ENCODE measurements at places on chromosomes 12 and 14.

- no peak for DNase-seq
Measured at GRCh38 chr12:89947437-89948270, 239.0 kb upstream of the ATP2B1 start.

DNA sequence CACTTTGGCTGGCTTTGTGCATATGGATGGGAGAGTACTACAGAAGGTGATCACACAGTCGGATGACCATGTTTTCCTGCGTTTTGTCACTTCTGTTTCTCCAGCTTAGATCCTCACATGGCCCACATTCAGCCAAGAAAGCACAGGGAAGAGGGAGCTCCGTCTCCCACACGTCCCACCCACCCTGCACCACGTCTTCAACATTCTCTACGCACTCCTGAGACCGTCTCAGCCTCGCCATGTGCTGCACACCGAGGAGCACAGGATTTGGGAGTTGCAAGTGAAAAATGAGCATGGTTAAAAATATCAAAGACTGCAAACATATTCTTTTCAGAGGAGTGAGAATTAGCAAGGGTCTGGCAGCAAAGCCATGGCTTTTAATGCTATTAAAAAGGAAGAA, 122.2 kb downstream of the APAF1 start:
- no peak for DNase-seq

- DNase-seq, result no peak
Measured at GRCh38 chr12:117111386-117111785, 12.2 kb upstream of the TESC start.

- no peak for DNase-seq
Measured at GRCh38 chr12:113880988-113881962, 84.8 kb downstream of the RBM19 start.

DNA sequence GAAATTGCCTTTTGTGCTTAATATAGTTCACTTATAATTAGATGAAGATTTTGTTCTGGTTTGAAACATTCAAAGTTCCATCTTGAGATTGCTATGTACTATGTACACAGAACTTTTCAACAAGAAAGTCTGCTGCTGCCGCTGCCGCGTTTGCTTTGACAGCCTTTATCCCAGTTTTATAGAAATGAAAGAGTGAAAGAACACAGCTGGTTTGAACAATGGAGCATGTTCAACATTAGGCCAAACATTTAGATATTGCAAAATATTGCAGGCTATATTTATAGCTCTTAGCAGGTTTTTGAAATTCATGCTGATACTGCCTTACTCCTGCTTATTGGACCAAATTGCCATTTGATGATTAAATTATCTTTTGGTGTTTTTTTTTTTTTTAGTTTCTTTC, 299.8 kb upstream of the PRKD1 start:
- DNase-seq, result no peak

GRCh38 chr12:41552588-41552987, 364.5 kb downstream of the PDZRN4 start:
- no peak for DNase-seq

GRCh38 chr12:69935651-69936100, 110.6 kb downstream of the MYRFL start:
- no peak for DNase-seq

GRCh38 chr12:5203274-5203673, 159.6 kb downstream of the KCNA5 start:
- no peak for DNase-seq

- no peak for DNase-seq
Measured at GRCh38 chr12:25811656-25812126, 146.8 kb upstream of the RASSF8 start.

DNA sequence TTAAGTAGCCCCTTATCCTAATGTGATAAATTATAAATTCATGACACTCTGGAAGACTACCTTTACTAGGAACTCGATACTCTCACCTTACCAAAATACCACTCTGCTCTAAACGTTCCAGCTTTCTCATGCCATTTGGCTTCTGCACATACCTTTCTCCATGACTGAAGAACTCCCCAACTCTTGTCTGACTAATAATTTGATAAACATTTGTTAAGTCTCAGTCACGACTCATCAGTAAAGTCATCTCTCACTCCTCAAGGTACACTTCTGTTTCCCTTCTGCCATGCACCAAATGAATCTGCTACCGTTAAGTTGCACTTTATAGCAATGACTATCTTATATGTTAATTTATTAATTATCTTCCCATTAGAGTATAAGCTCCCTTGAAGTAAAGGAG, 498.3 kb upstream of the NOVA1 start:
- DNase-seq, result no peak

GRCh38 chr12:22808860-22809259, 183.9 kb downstream of the ETNK1 start:
- DNase-seq, result no peak

DNA sequence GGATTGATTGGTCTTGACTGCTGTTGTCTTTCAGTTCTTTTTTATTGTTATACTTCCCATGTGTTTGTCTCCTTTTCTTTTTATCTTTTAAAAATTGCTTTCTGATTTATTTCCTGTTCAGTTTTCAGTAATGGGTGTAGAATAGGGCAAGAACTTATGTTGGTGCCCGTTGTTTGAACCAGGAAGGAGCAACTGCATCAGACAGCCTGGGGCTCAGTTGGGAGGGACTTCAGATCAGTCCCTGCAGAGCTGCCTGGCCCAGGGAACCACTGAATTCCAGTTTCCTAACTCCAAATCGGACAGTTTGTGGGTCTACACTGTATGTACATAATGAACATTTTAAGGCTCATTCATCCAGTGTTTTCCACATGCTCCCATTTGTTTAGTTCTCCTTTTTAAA, 64.9 kb downstream of the FBXO34 start:
- DNase-seq, result no peak

DNA sequence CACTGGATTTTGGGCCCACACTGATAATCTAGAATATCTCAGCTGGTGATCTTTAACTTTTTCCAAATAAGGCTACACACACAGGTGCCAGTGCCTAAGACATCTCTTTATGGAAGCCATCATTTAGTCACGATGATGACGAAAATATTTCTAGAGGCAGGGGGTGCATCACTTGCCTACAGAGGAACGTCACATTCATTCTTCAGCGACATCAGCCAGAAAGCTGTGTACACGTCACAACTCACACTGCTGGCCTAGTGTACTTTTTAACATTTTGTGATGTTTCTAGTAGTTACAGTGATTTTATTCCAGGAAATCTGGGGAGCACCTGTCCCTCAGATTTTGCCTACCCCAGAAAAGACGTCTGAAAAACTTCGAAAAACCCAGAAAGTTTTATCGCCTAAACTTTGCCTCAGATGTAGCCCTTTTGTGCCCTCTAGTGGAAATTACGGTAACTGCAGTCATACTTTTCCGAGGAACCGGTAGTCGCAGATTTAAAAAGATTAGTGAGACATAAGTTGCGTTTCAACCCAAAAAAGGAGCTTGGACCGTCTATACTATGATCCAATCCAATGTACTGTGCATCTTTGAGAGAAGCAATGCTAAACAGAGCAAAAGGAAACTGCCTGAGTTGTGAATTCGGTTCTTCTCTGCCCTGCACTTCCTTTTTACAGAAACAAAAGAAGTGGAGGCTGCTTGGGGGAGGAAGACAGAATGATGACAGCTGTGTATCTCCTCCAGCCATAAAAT, 64.3 kb upstream of the STON2 start:
- DNase-seq, result peak; percentile 18

DNA sequence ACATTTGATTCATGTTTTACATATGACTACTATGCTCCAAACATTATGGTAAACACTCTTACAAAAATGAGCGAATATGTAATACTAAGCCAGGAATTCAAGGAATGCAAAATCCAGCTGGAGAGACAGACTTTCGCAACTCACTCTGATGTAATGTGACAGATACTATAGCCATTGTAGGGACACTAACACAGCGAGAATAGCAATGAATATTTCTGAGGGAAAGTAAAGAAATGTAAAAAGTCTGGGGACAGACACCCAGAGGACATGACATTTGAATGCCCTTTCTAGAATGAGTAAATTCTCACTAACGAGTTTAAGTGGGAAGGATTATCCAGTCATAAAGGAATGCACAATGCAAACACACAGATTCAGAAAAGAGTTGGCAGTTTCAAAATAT, 121.9 kb downstream of the PIK3C2G start:
- DNase-seq, result no peak

DNA sequence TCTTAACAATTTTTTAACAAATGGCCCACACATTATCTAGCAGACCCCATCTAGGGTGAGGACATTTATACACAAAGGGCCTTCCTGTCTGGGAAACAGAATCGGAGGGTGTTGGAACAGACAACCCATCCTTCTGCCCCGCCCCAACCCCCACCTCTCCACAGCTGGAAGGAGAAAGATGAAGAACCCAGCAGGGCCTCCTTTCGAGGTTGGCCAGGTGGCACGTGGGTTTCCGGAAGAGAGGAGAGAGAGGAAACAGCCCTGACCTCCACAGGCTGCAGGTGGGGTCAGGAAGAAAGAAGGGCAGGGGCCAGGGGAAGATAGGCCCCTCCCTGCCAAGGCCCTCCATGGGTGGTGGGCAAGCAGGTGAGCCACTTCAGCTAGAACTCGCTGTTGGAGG, 57.2 kb downstream of the LRRC74A start:
- DNase-seq, result no peak

DNA sequence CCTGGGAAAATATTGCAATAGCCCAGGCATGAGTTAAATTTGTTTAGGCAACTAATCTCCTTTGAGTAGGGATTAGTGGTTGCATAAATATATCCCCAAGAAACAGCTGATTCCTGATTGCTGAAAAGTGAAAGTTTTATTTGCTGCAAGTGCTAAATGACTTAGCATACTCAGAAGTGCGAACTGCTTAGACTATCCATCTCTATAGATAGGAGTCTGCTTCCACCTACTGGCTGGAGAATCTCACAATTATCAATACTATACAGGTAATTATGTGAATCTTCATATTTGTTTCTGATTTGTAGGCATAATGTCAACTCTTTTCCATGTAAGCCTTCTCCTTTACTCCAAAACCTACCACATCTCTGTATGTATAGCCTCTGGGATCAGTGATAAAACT, 12.0 kb upstream of the SLCO1B3 start:
- no peak for DNase-seq

GRCh38 chr12:53059434-53060063, 9.7 kb downstream of the TNS2 start:
- DNase-seq, result no peak

DNA sequence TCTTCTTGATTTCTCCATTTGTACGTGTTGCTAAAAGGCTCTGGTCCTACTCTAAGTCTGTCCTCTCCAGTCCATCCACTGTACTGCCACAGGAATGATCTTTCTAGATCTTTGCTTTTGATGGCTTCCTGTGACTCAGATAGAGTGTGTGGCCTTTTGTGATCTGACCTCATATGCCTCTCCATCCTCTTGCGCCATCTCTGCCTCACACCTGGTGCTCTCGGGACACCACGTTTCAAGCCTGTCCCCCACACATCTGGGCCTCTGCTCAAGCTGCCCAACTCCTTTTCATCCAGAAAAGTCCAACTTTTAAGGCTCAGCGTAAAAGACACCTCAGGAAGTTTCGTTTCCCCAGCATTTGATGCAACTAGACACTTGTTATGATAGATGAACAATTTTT, 39.0 kb downstream of the DCAF4 start:
- no peak for DNase-seq

DNA sequence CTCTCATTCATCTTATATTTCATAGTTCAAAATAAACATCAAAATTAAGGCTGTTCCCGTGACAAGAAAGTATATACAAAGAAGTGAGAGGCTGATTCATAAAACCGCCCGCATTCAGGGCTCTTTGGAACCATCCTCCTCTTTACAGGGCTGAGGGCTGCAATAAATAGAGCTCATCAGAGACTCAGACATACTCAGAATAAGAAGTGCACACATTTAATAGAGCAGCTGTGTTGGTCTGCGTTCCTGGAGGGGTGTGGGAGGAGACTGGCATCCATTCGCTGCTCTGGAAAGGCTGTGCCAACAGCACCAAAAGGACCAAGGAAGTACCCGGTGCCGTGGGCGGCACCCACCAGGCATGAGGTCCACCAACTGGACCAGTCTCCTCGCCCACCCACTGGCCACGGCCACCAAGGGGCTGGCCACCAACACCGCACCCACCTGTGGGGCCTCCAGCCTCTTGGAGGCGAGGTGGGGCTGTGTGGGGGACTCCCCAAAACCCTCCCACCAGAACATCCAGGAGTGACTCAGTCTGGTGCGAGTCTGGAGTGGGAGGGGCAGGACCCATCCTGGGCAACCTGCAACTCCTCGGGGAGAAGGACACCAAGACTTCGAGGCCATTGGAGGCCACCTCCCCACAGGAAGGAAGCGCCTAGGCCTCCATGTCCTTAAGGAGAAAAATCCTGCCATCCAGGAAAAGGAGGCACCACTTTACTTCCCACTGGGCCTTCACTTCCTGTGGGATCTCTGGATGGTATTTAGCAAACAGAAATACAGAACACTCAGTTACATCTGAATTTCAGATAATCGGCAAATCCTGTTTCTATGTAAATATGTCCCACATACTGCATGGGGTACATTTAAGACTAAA, 32.7 kb downstream of the VCPKMT start:
- no peak for DNase-seq

- DNase-seq, result no peak
Measured at GRCh38 chr12:122893208-122894153, 2.4 kb downstream of the VPS37B start.

DNA sequence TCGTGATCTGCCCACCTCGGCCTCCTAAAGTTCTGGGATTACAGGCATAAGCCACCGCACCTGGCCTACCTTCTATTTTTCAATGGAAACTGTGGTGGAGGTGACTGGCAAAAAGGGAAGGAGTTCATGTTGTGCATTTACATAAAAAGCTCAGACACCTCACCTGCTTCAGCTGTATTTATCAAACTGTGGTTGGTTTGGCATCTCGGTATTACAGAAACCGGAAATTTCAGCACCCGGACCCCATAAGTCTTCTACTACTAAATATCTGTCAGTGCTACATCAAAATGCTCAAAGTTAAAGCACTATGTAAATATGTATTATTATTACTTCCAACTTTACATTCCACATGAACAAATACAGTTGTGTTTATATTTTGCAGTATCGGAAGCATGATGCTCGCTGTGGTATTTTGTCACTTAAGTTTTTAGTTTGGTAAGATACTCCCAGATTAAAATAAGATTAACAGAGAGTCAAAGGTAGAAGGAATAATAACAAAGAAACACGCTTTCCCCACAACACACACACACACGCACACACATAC, 95.4 kb downstream of the ITPR2 start:
- DNase-seq, result no peak
